GM10248 (cell line): ENCODE measurements at places on chromosomes 7 and 10.

DNA sequence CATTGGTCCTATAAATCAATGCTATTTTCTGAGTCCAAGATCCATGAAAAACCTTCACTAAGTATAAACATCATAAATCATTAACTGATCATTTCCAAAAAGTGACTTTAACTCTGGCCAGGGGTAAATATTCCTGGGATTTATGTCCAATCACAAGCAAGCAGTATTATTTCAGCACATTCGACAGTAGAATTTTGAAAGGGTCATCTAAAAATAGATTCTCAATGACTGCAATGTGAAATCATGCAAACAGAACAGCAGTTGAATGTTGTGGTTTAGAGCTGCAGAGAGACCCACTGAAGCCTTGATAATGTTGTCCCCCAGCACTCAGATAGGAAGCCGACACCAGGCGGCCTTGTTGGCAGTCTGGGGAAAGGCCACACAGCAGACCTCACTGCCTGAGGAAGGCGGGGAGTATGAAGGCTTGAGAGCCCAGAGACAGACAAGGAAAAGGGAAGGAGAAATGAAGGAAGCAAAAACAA is 38.1 kb downstream of the FAM107B start:
- DNase-seq: no peak

GRCh38 chr7:18740579-18740988 is 245.0 kb downstream of the HDAC9 start:
- no peak for DNase-seq

- no peak for DNase-seq
Measured at GRCh38 chr10:46308113-46308415, 21.3 kb downstream of the ANTXRL start.

- DNase-seq: no peak
Measured at GRCh38 chr10:44832595-44833390, 78.3 kb upstream of the TMEM72 start.

DNA sequence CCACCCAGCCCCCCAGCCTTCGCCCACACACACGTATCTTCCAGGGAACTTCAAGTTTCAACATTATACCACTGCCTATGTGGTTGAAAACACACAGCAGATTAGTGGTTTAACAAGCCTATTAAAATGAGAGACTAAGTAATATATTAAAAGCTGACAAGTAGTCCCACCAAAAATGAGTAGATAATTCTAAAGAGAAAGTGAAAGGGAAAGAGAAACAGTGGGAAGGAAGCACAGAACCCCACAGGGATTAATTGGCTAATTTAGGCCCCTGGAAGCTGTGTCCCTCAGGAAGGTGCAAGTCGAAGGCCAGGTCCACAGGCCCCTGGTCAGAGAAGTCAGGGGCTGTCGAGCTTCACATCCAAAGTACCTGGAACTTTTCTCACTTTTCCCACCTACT is 210.5 kb upstream of the YAE1 start:
- no peak for DNase-seq

DNA sequence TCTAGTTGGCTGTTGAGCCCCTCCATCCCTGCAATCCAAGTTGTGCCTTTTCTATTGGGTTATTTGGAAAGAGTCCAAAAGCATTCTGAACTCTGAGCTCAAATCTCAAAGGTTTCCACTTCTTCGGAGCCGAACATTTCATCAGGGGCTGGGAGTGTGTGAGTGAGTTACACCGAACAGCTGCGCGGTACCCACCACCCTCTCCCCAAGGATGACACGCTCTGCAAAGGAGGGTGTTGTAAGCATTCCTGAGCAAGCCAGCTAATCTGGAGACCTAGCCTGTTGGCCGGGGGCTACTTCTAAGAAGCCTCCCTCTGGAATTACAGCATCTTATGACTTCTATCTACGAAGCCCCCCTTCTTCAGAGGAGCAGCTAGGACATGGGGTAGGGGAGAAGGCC is 270.5 kb downstream of the CREB5 start:
- DNase-seq: no peak

DNA sequence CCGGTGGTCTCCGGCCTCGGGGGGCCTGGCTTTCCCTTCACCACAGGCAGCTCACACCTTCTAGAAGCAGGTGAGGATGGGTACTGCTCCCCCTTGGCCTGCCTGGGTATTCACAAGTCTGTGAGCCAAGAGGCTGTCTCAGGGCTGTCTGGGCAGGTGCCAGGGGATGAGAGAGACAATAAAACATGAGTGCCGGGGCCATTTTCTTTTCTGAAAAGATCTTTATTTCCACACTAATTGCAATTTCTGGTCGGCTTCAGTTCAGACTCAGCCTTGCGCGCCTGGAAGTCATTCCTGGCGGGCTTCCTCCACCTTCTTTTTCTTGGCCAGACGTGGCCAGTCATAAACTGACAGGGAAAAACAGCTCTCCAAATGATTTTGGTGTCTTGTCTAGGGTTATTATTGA is 171.2 kb downstream of the ARHGAP12 start:
- DNase-seq: no peak

GRCh38 chr7:26293569-26294308 is 2.1 kb downstream of the SNX10 start:
- DNase-seq: peak; percentile 71

- DNase-seq: no peak
Measured at GRCh38 chr7:156466955-156467625, 173.5 kb upstream of the RNF32 start.

- no peak for DNase-seq
Measured at GRCh38 chr7:78720066-78720465, 733.4 kb downstream of the MAGI2 start.

GRCh38 chr10:114967071-114967470 is 29.1 kb downstream of the TRUB1 start:
- no peak for DNase-seq

DNA sequence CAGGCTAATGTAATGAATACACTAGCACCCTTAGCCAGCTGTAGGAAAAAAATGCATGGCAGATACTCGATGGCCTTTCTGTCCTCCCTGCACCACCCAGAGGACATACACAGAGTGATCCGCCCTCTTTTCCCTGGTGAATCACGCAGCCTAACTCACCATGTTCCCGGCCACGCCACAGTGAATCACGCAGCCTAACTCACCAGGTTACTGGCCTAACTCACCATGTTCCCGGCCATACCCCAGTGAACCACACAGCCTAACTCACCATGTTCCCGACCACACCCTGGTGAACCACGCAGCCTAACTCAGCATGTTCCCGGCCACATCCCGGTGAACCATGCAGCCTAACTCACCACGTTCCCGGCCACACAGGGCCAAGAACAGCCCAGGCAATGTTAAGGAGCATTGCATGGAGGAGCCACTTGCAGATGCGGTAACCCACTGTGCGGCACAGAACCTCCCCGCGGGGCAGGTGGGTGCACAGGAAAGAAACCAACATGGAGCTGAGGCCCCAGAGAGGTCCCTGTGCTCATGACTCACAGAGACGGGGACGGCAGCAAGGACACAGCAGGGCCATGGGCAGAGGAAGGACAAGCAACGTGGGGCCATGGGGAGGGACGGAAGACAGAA is 508.5 kb downstream of the DNAJB6 start:
- no peak for DNase-seq

- no peak for DNase-seq
Measured at GRCh38 chr10:71277914-71278665, 41.0 kb upstream of the SLC29A3 start.

GRCh38 chr7:116231949-116232348 is 21.6 kb downstream of the TES start:
- DNase-seq: no peak

DNA sequence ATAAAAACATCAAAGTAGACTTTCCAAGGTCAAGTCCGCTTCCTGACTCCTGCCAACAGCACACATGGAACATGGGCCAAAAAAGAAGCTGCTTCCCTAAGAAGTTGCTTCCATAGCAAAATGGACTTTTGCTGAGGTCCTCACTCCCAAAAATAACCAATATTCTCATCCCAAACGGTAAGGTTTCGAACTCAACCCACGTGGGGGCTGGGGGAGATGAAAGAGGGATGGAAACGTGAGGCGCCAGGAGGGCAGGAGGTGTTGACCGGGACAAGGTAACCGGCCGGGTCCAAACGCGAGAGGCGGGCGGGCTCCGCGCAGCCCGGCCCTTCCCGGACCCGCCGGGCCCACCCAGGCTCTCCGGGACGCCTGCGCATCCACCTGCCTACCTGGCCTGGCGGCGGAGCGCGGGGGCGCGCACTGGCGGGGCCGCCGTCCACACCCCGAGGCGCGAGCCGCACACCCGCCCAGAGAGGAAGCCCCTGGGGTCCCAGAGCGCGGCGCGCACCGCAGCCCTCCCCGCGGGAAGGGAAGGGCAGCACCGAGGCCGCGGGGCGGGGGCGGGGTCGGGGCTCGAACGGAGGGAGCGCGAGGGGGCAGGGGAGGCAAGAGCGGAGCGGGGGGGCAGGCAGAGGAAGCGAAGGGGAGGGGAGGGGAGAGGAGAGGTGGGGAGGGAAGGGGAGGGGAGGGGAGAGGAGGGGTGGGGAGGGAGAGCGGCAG is 742 bp downstream of the LMBR1 start:
- peak; percentile 57 for DNase-seq

DNA sequence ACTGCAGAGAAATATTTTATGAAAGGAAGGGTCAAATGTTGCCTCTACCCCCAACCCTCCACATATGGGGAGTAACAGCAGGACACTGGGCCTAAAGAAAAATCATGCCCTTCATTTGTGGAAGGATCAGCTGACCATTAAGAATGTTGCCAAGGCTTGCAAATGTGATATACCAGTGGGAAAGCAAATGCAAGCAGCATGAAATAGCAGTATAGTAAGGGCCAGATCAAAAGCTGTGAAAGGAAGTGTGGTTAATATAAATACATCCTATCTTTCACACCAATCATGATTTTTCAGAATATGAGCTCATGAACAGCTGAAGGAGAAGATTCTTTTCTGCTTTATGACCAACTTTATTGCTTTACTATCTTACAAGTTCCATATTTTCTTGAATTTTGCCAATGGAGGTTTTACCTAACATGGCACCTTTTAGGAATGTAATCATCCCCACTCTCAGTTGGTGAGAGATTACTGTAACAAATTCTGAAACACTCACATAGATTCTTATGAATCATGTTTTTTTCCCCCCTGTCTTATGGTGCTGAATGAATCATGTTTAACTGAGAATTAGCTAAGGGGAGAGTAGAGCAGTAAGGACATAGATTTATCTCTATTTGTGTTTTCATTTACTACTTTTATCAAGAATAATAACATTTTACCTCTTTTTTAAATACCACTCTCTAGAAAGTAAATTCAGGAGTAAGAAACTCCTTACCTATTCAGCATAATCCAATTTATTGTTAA is 12.1 kb upstream of the ATAD1 start:
- DNase-seq: no peak

- DNase-seq: peak; percentile 82
Measured at GRCh38 chr7:155380221-155380861, 77.6 kb upstream of the EN2 start.

DNA sequence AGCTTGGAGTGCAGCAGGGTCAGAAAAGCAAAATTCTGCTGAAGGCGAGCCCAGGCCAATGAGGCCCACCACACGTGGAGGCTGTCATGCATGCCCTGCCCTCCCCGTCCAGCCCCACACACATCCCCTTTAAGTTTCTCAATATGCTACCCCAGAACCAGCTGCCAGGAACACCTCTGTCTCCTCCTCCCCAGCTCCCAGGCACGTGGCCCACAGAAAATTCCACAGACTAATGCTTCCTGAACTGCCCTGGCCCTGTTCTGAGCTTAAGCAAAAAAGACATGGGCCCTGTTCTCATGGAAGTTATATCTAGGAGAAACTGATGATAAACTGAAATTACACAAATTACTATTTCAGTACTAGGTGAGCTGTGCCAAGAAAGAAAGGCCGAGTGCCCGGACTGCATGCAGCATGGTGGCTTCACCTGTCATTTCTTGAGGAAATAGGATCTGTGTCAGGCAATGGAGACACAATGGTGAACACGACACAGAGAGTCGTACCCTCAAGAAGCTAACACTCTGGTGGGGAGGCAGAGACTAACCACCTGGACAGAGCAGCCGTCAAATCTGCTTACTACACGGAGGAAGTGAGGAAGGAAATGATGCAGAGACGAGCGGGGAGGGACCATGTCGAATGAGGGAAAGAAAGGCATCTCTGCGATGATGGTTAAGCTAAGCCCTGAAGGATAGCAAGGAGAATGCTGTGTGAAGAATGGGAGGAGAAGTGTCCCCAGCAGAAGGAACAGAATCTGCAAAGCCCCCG is 44.5 kb downstream of the PODXL start:
- no peak for DNase-seq

GRCh38 chr7:99621271-99621670 is 4.5 kb downstream of the ZSCAN25 start:
- DNase-seq: no peak

GRCh38 chr7:2968176-2968575 is 75.5 kb downstream of the CARD11 start:
- DNase-seq: no peak

DNA sequence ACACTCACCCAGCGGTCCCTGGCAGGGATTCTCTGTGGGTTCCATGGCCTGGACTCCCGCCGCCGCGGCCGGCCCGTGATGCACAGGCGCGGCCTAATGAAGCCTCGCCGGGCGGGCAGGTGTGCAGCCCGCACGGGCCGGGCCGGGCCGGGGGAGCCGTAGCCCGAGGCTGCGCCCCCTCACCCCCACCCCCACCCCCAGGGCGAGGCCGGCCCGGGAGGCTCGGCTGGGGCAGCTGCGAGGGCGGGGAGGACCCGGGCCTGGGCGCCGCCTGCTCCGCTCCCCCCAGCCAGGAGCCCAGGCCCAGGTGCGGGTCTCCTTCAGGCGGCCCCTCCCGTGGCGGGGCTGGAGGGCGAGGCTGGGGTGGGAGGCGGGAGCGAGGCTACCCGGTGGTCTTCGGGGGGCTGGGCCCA is at the start of gene NOBOX:
NOBOX (minus strand) TSS at position 45 of the 413 bp plus-strand sequence.
- no peak for DNase-seq

GRCh38 chr7:47031786-47032535 is 550.0 kb downstream of the TNS3 start:
- no peak for DNase-seq

- DNase-seq: no peak
Measured at GRCh38 chr7:132785870-132786269, 209.6 kb upstream of the PLXNA4 start.

DNA sequence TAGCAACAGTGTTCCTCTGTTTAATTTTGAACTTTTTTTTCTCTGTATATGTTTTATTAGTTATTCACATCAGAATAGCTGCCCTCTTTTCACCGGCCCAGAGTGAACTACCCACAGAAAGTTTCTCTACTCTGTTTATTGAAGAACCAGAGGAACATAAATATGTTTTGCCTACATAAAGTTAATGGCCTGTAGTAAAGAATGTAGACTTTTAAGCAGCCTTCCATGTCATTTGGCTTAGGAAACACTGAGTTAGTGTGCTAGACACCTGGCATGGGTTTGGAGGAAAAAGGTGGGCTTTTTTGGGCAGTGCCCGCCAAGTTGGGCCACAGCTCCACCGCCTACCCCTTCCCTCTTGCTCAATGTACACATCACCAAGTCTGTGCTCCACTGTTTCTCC is 8.9 kb upstream of the MEST start:
- no peak for DNase-seq

DNA sequence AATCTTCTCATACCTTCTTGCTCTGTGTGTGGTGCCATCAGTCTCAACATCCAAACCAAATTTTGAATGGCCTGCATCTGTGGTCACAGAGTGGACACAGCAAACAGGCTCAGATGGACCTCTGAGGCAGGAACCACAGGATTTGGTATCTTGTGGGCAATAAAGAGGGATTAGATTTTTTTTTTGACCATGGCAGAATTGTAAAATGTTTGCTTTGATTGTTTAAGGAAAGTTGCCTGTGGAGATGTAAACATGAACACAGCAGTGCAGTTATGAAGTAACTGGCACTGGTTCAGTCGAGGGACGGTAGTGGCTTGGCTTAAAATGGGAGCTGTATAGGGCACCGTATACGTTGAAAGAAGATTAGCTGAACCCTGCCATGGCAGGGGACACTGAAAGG is 464.7 kb downstream of the SH2D4B start:
- DNase-seq: no peak
